ENCODE measurements at places on chromosomes 6 and 20. TPM values are rescaled to one million over a fixed set of nuclear protein-coding genes. Genes with fewer than 3 reads are reported as not detected.
A peak's percentile ranks its signal among the peaks of the same experiment; 100 is the strongest.

The CALHM4 gene
- not detected for polyA plus RNA-seq

The BPIFB2 gene
- not detected for polyA plus RNA-seq

The ANGPT4 gene
- polyA plus RNA-seq, result not detected

The RAET1E gene
- polyA plus RNA-seq, result not detected

The DDO gene
- not detected for polyA plus RNA-seq

The TTK gene
- polyA plus RNA-seq, result 0.78 TPM

DNA sequence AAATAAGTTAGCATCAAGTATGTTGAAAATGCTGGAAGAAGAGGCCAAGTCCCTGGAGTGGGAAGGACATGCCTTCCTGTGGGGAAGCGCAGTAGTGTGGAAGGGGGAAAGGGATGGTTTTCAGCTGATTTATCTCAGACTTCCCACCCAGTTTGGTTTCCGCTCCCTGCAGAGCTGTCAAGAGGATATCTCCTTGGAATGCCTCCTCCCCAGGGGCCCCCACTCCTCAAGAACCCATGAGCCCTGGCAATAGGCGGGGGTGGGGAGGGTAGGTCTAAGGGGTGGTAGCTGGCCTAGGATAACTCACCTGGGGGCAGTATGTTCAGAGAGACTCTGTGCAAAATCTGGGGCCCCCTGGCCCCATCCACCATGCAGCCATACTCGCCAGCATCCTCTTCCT, 696 bp downstream of the TREML1 start:
- no peak for DNase-seq

GRCh38 chr6:159110748-159111147, 58.5 kb upstream of the FNDC1 start:
- no peak for DNase-seq

GRCh38 chr6:149991838-149992237, 28.1 kb downstream of the ULBP1 start:
- no peak for DNase-seq

DNA sequence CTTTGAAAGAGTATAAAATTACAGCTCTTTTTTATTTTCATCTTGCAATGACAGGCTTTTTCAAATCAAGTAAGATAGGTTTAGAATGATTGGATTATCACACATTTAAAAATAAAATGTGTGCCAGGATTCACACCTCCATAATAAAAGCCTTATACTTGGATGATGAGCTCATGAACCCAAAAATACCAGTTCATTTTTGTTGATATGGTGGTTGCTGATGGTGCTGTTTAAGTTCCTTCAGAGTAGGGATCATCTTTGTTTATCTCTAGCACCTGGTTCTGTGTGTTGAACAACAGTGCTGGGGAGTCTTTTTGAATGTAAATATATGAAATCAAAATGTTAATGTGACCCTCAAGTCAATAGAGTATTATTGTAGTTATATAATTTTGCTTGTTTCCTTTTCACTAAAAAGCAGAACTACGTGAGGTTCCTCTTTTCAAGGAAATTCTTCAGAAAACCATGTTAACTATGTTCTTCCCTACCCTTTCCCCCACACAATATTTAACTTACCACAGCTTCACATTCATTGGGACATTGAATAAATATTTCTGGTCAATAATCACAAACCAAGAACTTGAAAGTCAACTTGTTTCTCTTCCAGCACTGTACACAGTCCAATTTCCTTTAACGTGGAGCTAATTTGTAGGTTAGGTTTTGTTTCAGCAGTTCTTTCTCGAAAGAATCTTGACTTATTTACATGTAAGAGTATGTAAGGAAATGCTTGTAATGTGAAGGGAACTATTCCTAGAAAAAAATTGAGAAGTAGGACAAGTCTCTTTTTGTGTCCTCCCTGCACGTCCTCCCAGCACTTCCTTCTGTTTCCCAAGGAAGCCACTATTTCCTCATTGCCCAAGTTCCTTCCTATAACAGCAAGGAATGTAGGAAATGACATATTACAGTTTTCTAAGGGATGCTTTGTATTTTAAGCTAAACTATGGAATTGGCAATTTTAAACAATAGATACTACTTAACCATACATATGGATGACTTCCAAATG, 945.9 kb upstream of the CITED2 start:
- DNase-seq, result peak; percentile 20

DNA sequence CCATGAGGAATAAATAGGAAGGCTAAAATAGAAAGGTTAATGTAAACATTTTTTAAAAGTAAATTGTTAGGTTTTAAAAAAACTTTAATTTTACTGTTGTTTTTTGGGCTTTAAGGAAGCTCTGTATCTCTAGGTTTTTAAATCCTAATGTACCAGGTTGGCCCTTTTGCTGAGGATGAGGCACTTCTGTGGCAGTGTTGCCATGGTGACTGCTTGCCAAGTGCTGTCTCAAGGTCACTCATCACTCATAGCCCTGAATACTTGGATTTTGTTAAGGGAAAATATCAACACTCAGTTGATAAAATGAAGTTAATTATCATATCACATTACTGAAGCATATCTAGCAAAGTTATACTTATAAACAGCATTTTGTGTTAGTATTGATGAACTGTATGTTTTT, 50.2 kb downstream of the NCOA3 start:
- DNase-seq, result no peak

- no peak for DNase-seq
These were observed 63.1 kb downstream of the CDS2 start for GRCh38 chr20:5189917-5190316.

- DNase-seq, result no peak
These were observed 589.3 kb downstream of the TFAP2A start for GRCh38 chr6:9825526-9825925.

DNA sequence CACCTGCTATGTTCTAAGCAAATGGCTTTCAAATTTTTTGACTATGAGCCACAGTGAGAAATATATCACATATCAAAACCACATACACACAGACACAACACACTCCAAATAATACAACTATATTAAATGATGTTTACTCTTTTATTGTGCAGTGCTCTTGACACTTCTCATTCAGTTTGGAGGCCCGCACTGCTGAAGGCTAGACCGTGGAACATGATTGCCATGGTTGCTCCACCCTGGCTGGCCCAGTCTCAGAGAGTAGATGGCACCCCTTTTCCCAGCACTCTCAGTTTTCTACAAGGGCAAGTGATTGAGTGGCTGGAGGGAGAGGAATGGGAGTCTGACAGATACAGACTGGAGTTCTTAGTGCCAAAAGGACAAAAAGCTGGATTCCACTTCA, 86.9 kb downstream of the SH3BGRL2 start:
- DNase-seq, result no peak

GRCh38 chr6:109243863-109244825, 138.1 kb downstream of the CD164 start:
- no peak for DNase-seq

GRCh38 chr20:23080521-23080920, 5.6 kb downstream of the CD93 start:
- no peak for DNase-seq

GRCh38 chr6:8218861-8219260, 116.5 kb upstream of the EEF1E1 start:
- no peak for DNase-seq

Measured in naive B cell (primary cell).